Hypothalamus (tissue), 51 donors: ENCODE measurements at places on chromosomes 16 and 17.

DNA sequence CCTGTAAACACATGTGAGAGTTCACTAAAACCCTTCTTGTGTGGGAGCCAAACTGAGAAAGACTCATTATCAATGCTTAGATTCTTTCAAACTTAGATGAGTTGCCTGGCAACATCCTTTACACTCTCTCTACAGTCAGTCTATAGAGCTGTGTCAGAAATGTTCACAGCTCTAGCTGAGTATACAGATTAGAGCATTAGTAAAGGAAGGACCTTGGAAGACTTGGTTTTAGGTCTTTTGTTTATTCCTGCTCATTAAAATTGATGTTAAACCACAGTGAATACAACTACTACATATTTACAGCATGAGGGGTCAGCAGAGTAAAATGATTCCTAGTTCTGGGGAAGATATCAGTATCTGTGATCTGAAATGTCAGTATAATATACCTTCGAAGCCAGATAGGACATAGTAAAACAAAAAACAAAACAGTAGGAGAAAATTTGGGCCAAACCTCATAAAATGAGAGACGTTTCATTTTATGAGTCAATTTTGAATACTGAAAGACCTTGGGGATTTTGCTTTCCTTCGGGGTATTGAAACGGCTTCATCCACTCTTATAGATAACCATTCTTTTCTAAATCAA is 186.0 kb downstream of the TANC2 start:
- DNase-seq: no peak

DNA sequence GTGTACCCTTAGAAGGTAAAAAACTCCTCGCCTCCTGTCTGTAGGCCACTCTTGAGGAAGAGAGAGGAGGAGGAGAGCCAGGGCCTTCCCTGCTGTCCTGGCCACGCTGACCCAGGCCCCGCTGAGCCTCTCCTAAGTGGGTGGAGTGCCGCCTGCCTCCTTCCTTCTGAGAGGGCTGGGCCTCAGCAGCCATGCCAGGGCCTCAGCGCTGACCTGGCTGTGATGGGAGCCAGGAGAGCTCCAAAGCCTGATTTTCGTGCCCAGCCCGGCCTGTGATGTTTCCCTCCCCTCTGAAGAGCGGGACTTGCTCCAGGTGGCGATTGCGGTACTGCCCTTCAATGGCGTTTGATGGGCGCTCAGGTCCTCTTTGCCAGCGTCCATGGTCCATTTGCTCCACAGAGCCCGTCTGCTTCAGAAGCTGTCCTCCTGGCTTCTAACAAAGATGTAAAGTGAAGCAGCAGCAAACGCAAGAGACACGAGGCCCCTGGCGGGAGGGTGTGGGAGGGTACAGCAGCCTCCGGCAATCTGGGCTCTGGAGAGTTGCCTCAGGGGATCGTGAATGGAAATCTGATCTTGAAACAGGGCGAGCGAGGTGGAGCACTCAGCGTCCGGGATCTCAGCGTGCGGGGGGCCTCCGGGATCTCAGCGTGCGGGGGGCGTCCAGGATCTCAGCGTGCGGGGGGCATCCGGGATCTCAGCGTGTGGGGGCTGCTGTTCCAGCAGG is 93.5 kb downstream of the NPIPB11 start:
- no peak for DNase-seq

- no peak for DNase-seq
These were observed 164.4 kb upstream of the ANKFN1 start for GRCh38 chr17:55988861-55989260.

DNA sequence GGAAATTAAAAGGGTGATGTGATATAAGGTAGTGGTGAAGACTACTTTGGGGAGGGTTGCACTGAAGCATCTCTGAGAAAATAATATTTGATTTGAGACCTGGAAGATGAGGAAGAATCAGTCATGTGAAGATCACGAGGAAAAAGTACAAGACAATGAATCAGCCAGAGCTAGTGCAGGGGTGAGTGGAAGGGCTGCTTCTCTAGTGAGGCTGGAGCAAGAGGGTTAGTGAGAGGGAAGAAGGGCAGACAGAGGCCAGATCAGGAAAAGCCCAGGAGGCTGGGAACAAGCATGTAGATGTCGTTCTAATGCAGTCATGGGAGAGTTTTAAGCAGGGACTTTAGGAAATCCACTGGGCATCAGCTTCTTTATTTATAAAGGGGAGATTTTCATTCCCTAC is 504.2 kb upstream of the SALL1 start:
- no peak for DNase-seq

- DNase-seq: no peak
These were observed 3.6 kb downstream of the ALKBH5 start for GRCh38 chr17:18187226-18187625.

GRCh38 chr17:3894911-3895343 is 2.1 kb upstream of the CAMKK1 start:
- DNase-seq: no peak

- DNase-seq: no peak
These were observed at the start of gene ALOX12 for GRCh38 chr17:6995500-6996255. Gene ALOX12 (plus strand): TSS chr17:6996049. CDS start chr17:6996118, 69 bp downstream.

GRCh38 chr17:27318228-27318627 is 24.3 kb downstream of the WSB1 start:
- no peak for DNase-seq

GRCh38 chr17:19654342-19654886 is 5.9 kb downstream of the ALDH3A2 start:
- no peak for DNase-seq

- no peak for DNase-seq
These were observed 27.1 kb downstream of the OGFOD1 start for GRCh38 chr16:56478281-56479049.

GRCh38 chr16:53771655-53772497 is 67.9 kb downstream of the FTO start:
- no peak for DNase-seq

GRCh38 chr16:30766206-30766932 is 4.2 kb downstream of the RNF40 start:
- DNase-seq: no peak

- DNase-seq: peak; percentile 54
These were observed 192.9 kb downstream of the CCDC182 start for GRCh38 chr17:57552114-57552624.

DNA sequence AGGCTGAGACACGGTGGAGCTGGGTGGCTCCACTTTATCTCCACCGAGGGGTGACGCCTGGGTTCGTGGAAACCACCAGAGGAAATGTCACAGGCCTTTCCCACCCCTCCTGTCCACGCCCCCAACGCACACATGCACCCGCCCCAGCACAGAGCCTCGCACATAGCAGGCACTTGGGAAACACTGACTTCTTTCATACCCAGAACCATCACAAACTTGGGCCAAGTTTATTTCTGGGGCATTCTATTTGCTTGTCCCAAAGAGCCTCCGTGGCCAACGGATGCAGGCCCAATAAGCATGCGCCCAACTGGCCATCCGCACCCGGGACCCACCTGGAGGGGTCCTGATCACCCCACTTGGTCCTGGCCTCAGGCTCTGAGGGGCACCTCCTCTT is 3.3 kb downstream of the BCAR1 start:
- peak; percentile 66 for DNase-seq
